Head of caudate nucleus (tissue), 42 donors: ENCODE measurements at places on chromosomes 7 and 10.

- DNase-seq: no peak
Observed at GRCh38 chr7:135777626-135778398, 29.2 kb upstream of the FAM180A start.

- DNase-seq: no peak
Observed at GRCh38 chr7:93890041-93890463, 501 bp downstream of the TFPI2 start.

GRCh38 chr10:126239844-126240243 lies 148.4 kb downstream of the ADAM12 start:
- DNase-seq: no peak

DNA sequence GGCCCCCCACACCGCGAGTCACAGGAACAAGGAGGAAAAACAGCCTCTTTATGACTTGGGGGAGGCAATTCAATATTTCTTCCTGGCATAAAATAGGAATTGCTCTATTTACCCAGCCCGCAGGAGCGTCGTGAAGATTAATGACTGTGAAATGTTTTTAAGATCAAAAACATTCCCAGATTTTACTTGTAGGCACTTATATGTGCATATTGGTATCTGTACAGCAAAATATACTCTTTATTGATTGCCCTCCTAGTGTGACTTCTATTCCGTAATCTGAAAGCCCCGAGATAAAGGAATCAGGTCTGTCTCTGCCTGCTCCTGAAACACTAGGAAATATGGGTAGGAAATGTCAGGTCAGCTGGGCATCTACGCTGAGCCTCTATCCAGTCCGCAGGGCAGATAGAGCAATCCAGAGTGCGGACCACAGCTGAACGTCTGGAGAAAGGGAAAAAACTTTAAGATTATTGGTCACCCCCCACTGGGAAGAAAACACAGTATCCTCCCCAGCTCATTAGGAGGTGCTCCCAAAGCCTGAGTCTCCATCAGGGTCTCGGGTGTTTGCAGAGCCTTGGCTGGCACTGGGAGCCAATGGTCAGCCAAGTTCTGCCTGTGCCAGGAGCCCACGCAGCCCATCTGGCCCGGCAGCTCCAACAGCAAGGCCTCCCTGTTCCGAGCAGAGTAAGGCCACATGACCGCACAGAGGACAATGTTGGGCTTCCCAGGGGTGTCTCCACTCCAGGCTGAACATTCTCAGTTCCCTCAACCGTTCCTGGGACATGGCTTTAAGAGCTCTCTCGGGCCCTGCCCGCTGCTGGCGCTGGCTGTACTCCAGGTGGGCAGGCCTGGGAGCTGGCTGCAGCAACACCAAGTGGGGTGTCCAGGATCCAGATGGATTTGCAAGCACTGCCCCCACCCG lies 7.7 kb downstream of the CTBP2 start:
- peak; percentile 57 for DNase-seq

GRCh38 chr10:62689712-62690111 lies 114.8 kb upstream of the ADO start:
- no peak for DNase-seq

- DNase-seq: no peak
Observed at GRCh38 chr7:70571403-70571934, 560.5 kb upstream of the GALNT17 start.

GRCh38 chr10:30747633-30748032 lies 118.1 kb upstream of the LYZL2 start:
- no peak for DNase-seq

DNA sequence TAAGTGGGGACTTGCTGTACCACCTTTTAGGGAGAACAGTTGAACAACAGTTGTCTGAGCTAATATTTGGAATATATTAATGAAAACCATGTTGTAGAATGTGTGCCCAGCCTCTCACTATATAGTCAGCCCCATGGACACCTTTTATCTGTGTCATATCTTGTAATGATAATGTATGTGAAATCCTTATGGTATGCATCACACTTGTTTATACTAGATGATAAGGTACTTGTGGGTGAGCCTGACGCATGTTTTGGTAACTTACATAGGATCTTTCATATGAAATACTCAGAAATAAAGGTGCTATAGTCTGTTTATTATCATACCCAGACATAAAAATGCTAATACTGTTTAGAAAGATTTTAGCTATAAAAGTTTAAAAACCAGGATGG lies 32.8 kb downstream of the CAMK1D start:
- DNase-seq: no peak
